Fibroblast of skin of left biceps (primary cell): ENCODE measurements at places on chromosomes 4 and X.

GRCh38 chr4:114296126-114296525 lies 302.5 kb upstream of the UGT8 start:
- no peak for DNase-seq

DNA sequence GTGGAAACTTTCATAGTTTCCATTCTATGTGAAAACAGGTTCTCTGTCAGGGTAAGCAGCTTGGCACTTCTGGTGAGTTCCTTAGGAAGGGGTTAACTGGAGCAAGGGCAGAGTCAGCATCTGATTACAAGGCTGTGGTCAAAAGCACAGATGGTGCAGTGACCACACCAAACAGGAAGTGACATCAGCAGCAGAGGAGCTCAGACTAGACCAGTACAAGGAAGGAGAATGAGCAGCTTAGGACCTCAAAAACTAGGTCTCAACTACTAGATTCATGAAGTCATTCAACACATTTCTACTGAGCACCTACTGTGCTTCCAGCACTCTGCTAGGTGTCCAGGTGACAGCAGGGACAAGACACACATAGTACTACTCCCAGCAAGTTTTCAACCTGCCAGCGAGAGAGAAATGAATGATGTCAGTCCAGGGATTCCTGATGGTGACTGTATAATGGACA lies 130.2 kb downstream of the AMELX start:
- DNase-seq: no peak

- no peak for DNase-seq
Observed at GRCh38 chr4:102734591-102735385, 26.0 kb downstream of the MANBA start.

DNA sequence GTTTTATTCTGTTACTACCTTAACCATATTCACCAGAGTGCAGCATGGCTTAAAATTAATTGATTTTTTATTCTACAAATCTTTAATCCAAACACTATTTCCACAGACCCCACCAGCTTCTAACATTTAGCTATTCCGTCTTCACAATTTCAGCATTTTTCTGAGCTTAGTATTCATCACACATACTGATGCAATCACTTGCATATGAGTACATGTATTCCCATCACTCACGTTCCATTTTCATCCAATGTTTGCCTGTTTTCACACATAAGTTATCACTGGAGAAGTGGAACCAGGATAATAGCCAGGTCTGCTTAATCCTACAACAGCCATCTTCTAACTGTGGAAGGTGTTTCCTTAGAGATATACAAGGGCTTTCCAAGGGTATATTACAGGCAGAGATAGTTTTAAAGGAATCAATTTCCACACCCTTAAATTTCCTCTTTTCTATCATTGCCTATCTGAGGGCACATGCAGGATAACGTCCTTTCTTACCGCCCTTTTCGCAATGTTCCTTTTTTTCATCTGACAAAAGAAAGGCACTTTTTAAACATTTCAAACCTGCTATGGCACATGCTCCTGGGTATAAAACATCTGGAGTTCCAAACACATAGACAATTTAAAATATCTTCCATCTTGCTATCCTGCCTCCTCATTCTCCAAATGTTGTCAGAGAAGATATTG lies 115.8 kb downstream of the CORIN start:
- peak; percentile 45 for DNase-seq

GRCh38 chr4:125325733-125326132 lies 11.0 kb downstream of the FAT4 start:
- no peak for DNase-seq

DNA sequence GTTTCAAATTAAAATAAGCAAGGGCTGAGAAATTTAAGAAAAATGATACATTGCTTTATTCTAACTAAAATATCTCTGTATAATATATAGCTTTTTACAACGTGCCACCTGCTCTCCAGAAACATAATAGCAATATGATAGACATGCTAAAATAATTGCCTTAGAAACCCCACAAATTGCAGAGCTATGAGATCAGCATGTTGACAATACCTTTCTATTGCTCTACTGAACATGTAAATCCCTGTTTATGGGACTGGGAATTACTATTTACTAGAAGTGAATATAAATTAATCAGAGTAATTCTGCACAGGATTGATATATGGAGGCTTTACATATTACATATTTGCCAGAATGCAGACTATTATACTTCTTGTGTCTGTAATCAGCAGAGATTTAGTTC lies 1831.1 kb upstream of the IGFBP7 start:
- no peak for DNase-seq

GRCh38 chr4:39613093-39613656 lies 25.5 kb downstream of the SMIM14 start:
- DNase-seq: no peak

DNA sequence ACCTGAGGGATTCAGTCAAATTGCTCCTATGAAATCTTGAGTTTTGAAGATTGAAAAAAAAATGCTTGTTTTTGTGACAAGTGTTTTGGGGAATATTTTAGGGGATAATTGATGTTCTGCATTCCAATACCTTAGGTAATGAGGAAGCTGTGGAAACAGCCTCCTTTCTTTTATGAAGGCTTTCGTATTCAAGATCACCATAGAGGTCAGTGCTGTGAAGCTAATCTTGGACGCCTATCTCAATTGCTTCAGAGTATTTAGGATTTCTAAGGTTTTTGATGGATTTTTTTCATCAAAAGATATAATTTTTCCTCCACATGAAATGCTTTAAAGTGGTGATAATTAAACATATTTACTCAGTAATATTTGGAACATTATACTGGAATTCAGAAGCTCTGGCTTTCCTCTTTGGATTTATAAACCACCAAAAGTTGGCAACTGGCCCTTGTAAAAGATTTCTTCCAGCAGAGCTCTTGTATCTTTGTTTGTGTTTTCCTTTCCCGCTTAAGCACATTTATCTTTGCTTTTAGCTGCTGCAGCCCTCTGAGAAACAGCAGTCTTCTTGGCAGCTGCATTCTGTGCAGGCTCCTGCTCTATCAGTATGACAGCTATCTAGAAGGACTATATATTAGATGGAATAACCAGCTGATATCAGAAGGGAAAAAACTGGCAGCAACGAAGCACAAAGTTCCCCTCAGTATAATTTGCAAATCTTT lies 63.7 kb downstream of the HMGB2 start:
- DNase-seq: peak; percentile 13

DNA sequence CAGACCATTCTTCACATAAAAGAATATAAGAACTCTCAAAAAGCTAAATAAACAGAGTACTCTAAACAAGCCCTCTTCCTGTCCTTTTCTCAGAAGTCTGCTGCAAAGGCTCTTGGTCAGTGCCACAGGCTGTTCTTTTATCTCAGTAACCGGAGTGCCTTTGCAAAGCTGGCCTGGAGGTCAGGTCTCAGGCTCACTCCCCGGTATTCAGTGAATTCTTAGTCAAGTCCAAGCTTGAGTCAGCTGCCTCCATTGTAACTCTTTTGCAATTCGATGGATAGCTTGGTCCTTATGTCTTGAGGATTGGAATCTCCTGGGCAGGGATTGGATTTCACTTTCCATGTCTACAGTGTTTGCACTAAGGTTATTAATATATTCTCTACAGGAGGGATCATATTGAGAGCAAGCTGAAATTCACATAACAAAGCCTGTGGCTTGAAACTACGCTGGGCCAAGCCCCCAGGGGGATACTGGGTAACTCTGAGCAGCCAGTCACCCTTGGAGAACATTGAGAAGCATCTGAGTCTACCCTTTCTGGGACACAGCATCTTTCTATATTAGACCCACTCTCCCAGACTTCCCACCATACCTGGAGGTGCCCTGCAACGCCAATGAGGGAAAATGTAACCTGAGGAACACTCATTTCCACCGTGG lies 10.0 kb upstream of the HS6ST2 start:
- DNase-seq: no peak

- no peak for DNase-seq
Observed at GRCh38 chrX:129679901-129680300, 25.1 kb upstream of the APLN start.

DNA sequence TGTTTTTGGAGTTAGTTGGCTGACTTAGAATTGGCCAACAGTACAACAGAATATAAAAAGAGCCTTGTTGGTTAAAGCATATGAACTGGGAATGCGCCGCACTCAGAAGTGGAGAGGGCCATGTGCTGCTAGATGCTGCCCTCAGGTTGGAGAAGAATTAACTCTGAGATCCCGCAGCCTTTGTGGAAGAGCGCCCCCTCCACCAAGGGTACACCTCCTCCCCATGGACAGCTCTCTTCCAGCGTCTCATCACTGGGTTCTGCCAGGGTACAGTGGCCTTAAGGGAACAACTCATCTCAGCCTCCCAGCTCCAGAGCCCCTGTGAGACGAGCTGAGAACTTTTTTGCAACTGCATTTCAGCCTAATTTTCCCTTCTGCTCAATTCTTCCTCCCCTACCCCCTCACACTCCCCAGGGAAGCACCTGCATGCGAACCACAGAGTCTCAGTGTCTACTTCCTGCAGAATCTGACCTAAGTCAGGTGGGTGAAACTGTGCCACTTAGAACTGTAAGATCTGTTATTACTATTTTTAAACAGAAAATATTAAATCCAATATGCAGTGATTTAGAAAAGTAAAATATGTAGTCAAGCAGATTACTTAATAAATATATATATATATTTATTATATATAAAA lies 380.6 kb downstream of the RAB28 start:
- no peak for DNase-seq

GRCh38 chr4:47718696-47719095 lies 119.2 kb downstream of the CORIN start:
- no peak for DNase-seq

DNA sequence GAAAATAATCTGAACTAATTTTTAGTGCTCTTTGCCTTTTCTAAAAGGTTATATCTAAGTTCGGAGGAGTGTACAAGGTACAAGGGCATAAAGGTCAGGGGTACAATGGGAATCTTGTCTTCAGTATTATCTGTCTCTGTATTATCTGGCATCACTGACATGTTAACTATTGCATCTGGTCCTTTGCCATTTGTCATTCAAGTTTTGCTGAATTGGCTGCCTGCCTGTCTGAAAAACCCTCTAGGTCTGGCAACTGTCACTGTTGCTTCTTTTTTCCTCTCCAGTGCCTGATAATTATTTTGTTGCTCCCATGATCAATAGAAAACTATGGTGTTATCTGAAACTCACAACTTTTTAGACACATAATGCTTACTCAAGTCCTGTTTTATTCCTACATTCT lies 112.5 kb upstream of the STK26 start:
- no peak for DNase-seq

GRCh38 chrX:34332334-34332733 lies 200.2 kb upstream of the FAM47A start:
- DNase-seq: no peak

DNA sequence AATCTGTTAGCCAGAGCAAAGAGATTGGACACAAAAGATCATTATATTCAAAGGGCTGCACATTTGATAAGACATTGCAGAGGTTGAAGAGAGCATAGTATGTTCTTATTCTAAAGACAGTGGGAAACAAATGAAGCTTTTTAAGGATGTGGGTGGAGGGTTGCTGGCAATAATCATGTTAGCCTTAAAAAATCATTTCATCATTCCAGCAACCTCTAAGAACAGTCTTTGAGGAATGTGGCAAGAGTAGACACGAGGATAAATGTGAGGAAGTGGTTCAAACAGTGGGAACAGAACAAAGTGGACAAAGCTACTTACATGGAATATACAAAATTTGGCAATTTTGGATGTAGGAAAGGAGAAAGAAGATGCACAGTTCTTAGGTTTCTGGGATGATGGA lies 167.3 kb upstream of the SPRY1 start:
- DNase-seq: no peak

DNA sequence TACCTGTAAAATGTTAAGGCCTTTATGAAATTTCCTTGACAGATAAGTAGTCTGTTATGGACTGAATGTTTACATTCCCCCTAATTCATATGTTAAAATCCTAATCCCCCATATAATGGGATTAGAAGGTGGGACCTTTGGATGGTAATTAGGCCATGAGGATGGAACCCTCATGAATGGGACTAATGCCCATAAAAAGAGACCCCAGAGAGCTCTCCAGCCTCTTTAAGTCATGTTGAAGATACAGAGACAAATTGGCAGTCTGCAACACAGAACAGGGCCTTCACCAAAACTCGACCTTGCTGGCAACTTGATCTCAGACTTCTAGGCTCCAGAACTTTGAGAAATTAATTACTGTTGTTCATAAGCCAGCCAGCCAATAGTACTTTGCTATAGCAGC lies 1344.5 kb upstream of the PCDH7 start:
- no peak for DNase-seq

GRCh38 chrX:98924511-98924910 lies 1485.6 kb downstream of the PCDH19 start:
- DNase-seq: no peak

GRCh38 chr4:114980932-114981708 lies 132.3 kb downstream of the NDST4 start:
- peak; percentile 64 for DNase-seq

- no peak for DNase-seq
Observed at GRCh38 chr4:168646001-168646768, 149.3 kb downstream of the PALLD start.

- DNase-seq: no peak
Observed at GRCh38 chr4:110492522-110492921, 16.6 kb downstream of the ENPEP start.

GRCh38 chr4:84691170-84691691 lies 108.3 kb downstream of the CDS1 start:
- peak; percentile 92 for DNase-seq

DNA sequence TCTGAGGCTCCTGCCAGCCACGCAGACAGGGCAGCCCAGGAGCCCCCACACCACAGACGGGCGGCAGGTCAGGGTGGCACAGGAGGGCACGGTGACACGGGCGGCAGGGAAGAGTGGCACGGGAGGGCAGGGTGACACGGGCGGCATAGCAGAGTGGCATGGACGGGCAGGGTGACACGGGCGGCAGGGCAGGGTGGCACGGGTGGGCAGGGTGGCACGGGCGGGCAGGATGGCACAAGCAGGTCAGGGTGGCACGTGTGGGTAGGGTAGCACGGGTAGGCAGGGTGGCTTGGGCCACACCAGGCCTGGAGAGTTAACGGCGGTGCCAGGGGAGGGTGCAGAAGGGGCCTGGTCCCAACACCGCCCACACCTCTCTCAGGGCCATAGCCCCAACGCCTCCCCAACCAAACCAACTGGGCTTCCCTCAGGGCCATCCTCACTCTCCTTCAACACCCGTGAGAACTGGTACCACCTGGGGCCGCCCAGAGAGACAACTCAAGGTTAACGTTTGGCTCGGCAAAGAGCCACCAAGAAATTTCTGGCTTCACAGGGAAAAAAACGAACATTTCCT lies 3.4 kb downstream of the CTBP1 start:
- DNase-seq: no peak

GRCh38 chr4:34731070-34731469 lies 1513.2 kb downstream of the ARAP2 start:
- no peak for DNase-seq

DNA sequence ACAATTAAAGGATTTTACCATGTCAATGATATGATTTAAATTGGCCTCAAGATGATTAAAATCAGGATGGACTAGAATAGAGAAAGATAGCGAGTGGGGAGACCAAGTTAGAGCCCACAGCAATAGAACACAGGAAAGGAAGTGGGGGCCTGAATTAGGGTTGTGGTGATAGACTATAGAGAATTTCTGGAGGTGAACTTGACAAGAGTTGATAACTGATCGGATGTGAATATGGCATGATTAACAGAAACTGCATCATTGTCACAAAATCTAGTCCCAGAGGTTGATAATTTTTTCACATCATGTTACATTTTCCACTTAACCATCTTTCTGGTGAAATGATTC lies 26.3 kb upstream of the TRPC3 start:
- DNase-seq: no peak

GRCh38 chr4:113653871-113654270 lies 107.7 kb downstream of the CAMK2D start:
- DNase-seq: no peak
